ENCODE measurements at places on chromosomes 2 and 18. TPM values are rescaled to one million over a fixed set of nuclear protein-coding genes. Genes with fewer than 3 reads are reported as not detected.

- no peak for DNase-seq
Measured at GRCh38 chr2:136112317-136113208, 5.4 kb downstream of the CXCR4 start.

DNA sequence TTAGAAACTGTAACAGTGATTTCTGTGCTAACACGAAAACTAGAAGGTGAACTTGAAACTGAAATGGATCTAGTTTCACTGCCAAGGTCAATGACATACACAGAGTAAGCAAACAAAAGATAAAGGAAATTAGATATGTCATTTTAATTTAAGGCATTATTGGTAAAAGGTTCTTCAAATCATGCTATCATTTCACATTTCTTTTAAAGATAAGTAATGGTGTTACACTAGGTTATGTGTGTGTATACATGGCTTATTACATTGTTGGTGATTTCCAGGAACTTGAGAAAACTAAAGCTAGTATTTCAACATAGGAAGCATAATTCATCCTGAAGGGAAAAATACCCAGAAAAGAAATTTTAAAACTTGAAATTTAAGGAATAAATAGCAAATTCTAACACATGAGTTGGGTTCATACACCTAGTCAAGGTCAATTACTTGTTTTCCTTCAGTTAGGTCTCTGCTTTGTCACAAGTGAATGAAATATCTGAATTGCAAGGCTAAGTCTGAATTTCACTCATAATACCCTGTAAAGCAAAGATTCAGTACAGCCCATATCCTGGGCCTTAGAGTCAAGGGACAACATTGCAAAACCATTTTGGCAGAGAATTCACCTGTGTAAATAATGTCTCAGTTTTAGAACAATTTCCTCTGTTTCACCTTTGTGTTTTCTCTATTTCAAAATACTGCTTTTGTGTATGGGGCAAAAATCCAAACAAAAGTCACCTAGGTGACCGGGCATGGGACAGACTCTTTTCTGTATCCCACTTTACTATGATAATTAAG, 141.6 kb downstream of the SRBD1 start:
- DNase-seq, result no peak

- no peak for DNase-seq
Measured at GRCh38 chr18:52409727-52410126, 69.7 kb downstream of the DCC start.

FN1 gene
- 74.9 TPM for total RNA-seq

SH2D6 gene
- not detected for total RNA-seq

GRCh38 chr2:3585261-3586109, 9.4 kb upstream of the COLEC11 start:
- no peak for DNase-seq

FAM228A gene
- total RNA-seq, result 2.6 TPM

RAPH1 gene
- 33.0 TPM for total RNA-seq

DNA sequence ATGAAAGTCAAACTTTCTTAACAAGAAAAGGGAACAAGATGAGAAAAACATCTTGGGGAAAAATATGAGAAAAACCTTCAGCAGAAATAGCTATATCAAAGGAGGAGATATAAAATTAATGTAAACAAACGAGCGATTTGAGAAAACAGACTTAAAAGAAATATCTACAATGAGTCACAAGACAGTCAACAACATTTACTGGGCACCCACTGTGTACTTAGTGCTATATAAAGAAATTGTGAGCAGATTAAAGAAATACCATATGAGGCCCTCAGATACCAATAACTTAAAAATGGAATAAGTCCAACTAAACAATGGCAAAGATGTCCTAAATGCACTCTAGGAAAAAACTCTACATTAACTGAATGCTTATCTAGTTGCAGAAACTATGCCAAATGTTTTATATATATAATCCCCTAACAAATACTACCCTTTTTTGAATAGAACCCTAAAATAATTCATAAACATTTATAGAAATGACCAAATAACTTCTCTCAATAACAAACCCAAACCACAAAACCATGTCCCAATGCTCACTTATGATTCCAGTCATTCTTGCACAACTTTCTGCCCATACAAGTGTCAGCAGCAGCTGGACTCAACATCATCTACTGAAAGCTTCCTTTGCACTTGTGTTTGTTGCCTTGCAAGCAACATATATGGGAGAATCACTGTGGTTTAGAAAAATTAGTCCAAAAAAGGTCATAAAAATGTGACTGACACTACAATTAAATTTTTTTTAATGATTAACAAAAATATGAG, 83.5 kb downstream of the COBLL1 start:
- no peak for DNase-seq

DNA sequence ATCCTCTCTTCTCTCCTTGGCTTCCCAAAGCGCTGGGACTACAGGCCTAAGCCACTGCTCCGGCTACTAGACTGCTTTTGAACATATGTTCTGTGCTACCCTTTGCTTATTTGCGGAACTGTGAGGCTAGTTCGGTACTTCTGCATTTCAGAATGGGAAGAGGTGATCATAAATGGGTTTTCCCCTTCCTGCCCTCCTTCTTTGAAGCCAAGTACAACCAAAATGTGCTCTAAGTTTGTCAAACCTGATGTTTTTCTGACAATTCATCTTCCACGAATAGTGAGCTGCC, 1.7 kb upstream of the ESCO1 start:
- DNase-seq, result no peak

GALNT14 gene
- 0.16 TPM for total RNA-seq

- no peak for DNase-seq
Measured at GRCh38 chr2:108972663-108973062, 16.4 kb downstream of the EDAR start.

FAHD2B gene
- 15.2 TPM for total RNA-seq

DNA sequence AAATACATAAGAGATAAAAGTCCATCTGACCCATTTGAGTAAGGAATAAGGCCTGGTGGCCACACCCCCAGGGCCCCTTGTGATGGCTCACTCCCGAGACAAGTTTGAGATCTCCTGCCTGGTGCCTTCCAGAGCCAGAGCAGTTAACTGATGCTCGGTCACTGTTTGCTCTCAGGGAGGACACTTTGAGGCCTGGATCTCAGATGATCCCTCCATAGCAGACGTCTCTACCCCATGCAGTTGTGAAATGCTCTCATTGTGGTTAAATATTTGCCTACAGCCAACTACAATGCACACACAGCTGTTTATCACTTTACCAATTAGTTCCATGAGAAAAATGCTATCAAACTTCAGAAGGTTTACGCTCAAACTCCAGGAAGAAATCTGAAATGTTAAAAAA, 12.3 kb downstream of the GYPC start:
- DNase-seq, result no peak

GRCh38 chr2:48719480-48720177, 35.9 kb downstream of the LHCGR start:
- no peak for DNase-seq

SERPINB4 gene
- total RNA-seq, result not detected

SCYGR3 gene
- not detected for total RNA-seq

- no peak for DNase-seq
Measured at GRCh38 chr2:231410293-231411004, 14.9 kb downstream of the B3GNT7 start.

ICOS gene
- total RNA-seq, result 0.64 TPM
